ENCODE measurements at places on chromosomes 1 and 21.

DNA sequence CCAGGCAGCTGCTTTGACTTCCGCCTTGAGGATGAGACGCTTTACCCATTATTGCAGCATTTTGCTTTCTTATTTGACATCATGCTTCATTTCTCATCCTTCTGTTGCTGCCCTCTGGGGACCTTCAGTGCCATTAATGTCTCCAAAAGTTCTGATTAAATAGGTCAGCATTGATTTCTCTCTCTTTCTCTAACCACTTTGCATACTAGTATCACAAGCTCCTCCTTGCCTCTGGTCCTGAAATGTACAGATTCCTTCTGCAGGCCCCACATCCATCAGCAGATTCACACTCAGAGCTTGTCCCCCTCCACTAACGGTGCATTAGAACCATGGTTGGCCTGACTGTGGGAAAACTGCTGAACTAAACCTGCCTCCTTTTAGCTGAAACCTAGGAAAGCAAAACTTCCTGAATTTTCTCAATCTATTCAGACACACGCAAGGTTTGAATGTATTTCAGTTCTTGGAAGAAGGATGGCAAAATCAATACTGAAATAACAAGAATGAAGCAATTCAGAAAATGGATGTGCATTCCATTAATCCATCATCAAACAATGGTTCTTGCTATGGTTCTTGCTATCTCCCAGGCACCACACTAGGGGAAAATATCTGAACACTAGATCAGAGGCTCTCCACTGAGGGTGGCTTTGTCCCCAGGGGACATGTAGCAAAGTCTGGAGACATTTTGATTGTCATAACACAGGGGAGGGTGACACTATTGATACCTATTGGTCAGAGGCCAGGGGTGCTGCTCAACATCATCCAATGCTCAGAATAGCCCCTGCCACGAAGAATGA is 154.5 kb downstream of the PCP4 start:
- DNase-seq, result no peak

DNA sequence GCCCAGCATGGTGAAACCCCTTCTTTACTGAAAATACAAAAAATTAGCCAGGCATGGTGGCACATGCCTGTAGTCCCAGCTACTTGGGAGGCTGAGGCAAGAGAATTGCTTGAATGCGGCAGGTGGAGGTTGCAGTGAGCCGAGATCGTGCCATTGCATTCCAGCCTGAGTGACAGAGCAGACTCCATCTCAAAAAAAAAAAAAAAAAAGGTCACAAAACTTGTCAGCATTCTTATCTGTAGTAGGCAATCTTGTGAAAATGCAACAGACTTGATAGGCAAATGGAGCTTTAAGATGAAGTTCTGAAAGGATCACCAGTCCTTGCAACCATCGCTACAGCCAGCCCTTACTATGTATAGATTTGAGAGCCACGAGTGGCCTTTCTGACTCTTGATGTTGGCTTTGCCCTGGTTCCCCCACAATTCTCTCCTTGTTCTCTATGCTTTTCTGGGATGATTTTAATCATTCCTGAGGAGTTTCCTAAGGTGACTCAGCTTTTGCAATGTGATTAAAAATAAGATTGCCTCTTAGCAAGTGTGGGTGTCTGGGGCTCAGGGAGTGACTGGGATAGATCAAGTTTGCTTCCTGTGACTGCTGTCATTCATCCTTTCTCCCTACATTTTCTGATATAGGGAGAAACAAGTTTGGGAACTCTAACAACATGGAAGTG is 7.1 kb upstream of the MAP1LC3C start:
- no peak for DNase-seq

GRCh38 chr1:205259324-205259832 is 31.6 kb downstream of the TMCC2 start:
- no peak for DNase-seq

- DNase-seq, result no peak
These were observed 8.9 kb downstream of the RYR2 start for GRCh38 chr1:237050915-237051314.

- no peak for DNase-seq
These were observed 126.5 kb downstream of the ADSS2 start for GRCh38 chr1:244325056-244325758.

GRCh38 chr1:55143684-55144083 is 71.5 kb downstream of the USP24 start:
- DNase-seq, result no peak

DNA sequence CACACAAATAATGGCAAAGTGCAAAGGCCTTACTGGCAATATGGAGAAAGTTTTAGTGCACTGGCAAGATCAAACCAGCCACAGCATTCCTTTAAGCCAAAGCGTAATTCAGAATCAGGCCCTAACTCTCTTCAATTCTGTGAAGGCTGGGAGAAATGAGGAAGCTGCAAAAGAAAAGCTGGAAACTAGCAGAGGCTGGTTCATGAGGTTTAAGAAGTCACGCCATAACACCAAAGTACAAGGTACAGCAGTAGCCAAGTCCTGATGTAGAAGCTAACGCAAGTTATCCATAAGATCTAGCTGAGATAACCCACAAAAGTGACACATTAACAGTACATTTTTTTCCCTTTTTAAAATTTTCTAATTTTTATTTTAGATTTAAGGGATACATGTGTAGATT is 57.1 kb downstream of the SLC27A3 start:
- no peak for DNase-seq

- DNase-seq, result no peak
These were observed 5.0 kb upstream of the FMN2 start for GRCh38 chr1:240086726-240087125.

- no peak for DNase-seq
These were observed 15.9 kb downstream of the CLDN14 start for GRCh38 chr21:36463991-36464390.

DNA sequence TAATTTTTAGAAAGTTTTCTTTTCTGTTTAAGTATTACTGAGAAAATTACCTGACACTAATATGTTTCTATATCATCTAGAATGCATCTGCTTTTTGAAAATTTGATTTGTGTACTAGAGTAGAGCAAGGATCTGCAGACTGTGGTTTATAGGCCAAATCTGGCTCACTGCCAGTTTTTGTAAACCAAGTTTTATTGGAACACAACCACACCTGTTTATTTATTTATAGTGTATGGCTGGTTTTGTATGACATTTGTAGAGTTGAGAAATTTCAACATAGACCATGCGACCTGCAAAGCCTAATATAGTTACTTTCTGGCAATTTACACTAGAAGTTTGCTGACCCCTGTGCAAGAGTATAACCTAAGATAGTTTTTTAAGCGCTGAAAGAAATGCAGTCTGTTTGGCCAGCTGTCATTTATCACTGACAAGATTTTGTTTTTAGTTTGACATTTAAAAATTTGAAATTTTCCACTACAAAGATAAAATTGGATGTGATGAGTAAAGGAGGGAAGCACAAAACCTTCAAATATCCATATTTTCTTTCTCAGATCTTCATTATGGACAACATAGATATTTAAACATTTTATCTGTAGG is 36.1 kb upstream of the CACYBP start:
- no peak for DNase-seq

DNA sequence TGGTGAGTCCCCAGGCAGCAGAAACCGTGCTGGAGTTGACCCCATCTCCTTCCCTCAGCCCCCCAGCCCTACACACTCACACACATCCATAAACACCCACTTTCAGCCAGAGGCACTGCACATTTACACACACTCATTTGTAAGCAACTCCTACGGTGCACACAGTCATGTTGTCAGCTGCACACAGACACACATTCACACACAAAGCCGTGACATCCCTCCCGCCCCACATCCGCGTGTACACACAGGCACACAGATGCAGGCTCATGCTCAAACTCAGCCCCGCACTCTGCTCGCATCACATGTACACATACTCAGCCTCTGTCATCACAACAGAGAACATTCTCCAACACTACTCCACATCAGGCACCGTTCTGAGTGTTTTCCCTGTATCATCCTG is 47.6 kb downstream of the LACTBL1 start:
- DNase-seq, result no peak

All from GM13977 (cell line).